ENCODE measurements at places on chromosomes 4 and X. TPM values are rescaled to one million over a fixed set of nuclear protein-coding genes. Genes with fewer than 3 reads are reported as not detected.
A peak's percentile ranks its signal among the peaks of the same experiment; 100 is the strongest.

- DNase-seq: no peak
Observed at GRCh38 chr4:86496094-86497080, 97.7 kb upstream of the PTPN13 start.

Gene RTL9
- 0.63 TPM for total RNA-seq

- peak; percentile 57 for DNase-seq
Observed at GRCh38 chrX:136204571-136204970, 46.6 kb downstream of the MAP7D3 start.

DNA sequence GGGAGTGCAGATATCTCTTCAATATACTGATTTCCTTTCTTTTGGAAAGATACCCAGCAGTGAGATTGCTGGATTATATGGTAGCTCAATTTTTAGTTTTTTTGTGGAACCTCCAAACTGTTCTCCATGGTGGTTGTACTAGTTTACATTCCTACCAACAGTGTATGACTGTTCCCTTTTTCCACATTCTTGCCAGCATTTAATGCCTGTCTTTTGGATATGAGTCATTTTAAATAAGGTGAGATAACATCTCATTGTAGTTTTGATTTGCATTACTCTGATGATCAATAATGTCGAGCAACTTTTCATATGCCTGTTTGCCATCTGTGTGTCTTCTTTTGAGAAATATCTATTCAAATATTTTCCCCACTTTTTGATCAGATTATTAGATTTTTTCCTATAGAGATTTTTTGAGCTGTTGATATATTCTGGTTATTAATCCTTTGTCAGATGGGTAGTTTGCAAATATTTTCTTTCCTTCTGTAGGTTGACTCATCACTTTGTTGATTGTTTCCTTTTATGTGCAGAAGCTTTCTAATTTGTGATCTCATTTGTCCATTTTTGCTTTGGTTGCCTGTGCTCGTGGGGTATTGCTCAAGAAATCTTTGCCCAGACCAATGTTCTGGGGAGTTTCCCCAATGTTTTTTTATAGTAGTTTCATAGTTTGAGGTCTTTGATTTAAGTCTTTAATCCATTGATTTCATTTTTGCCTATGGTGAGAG, 552.7 kb downstream of the ZNF674 start:
- no peak for DNase-seq

DNA sequence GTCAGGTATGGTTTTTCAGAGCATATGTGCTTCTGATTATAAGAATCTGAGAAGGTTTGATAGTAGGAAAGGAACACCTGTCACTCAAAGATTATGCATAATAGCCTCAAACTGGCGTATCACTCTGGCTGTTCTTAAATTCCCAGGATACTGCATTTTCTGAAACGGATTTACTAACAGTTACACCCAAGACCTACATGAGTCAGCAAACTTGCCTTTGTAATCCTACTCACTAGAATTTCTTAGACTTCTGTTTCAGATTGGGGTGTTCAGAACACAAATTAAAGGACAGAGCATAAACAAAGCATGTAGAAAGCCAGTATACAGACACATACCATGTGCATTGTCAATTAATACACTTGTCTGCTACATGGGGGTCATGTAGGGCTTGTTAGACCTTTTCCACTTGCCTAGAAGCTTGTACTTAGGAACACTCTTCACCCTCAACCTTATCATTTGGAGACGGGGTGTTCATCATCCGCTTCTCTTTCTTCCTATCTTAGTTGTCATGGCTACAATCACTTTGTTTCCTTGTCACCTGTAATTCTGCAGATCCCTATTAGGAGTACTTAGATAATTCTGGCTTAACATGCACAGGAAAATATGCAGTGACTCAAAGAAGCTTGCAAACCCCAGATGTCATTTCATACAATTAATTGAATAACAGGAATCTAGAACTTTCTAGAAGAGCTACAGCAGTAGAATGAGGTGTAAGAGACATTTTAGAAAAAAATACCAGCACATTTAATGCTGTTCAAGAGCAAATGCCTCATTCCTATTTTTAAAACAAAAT, 593.0 kb upstream of the TENM3 start:
- DNase-seq: no peak

DNA sequence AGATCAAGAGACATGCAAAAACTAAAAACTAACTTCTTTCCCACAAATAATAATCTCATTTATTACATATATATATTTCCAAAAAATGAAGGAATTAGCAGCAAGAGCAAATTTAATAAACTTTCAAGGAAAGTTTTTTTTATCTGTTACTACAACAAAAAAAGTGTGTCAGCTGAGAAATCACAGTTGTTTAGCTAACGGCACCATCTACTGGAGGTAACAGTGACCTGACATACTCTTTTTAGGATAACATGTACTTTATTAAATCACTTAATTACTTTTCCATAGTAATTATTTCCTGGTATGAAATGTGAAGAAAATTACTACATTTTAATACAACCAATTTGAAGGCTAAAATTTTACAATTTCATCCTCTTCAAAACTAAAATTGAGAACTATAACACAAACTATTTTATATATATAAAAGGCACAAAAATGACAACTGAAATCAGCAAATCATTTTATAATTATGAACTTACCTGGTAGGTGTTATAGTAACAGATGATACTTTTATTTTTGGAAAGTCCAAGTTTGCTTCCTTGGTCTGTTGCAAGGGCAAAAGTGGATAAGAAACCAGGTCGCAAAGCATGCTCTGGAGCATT, 9.1 kb downstream of the LAMTOR3 start:
- DNase-seq: no peak

DNA sequence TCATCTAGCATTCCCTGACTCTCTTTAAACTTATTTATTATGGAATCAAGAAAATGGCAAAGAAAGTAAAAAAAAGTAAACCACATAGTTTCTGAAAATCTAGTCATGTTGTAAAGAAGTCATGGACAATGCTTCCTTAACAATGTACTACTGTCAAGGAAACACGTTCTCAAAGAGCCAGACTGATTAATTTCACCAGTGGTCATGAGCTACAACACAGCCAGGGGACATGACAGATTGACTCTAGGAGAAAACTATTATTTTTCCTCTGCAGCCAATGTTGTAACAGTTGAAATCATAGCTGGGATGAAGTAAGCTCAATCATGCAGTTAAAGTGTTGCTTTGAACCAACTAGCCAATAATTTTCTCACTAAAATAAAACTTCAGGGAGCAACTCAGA, 109.2 kb downstream of the MAPK10 start:
- DNase-seq: no peak

Gene ETDB
- total RNA-seq: not detected

- DNase-seq: no peak
Observed at GRCh38 chr4:156473151-156473550, 498.4 kb downstream of the PDGFC start.

GRCh38 chrX:101369687-101370086, 16.3 kb downstream of the BTK start:
- DNase-seq: no peak

DNA sequence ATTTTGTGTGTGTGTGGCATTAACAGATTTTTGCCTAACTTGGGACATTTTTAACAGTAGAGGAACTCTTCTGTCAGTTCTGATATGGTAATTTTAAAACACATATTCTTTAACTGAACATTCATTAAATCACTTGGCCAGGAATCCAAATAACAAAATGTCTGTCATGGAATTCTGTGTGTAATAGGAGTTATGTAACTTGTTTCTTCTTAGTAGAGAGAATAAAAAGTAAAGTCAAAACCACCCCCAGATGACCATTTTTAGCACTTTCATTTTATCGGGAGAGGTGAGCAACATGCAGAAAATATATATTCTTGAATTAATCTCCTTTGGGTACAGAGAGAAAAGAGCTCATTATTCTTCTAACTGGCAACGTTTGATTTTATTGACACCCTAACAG, 1740.3 kb downstream of the STIM2 start:
- no peak for DNase-seq

DNA sequence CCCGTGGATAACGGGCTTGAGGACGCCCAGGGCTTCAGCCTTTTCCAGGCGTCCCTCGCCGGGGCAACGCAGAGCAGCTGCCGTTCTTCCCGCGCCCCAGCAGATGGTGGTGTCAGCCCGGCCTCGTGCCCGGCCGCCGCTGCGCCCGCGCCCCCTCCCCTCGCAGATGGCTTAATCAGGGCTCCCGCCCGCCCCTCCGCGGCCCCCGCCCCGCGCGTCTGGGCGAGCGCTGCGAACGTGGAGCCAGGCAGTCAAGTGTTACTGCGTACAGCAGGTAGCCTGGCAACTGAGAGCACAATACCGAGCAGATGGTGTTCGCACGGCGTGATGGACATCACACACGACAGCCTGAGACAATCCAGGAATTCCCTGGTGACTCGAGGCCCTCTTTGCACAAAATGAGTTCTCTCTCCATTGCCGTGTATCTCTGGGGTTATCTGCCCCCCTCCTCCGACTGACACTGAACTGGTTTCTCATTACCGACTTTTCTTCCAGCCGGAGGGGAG, 69.3 kb downstream of the MGST2 start:
- DNase-seq: peak; percentile 92

- no peak for DNase-seq
Observed at GRCh38 chrX:38086451-38087215, 80.3 kb downstream of the SYTL5 start.

Gene FAM241A
- total RNA-seq: 5.0 TPM

Gene GPR119
- total RNA-seq: not detected

Gene SHROOM4
- 8.3 TPM for total RNA-seq

DNA sequence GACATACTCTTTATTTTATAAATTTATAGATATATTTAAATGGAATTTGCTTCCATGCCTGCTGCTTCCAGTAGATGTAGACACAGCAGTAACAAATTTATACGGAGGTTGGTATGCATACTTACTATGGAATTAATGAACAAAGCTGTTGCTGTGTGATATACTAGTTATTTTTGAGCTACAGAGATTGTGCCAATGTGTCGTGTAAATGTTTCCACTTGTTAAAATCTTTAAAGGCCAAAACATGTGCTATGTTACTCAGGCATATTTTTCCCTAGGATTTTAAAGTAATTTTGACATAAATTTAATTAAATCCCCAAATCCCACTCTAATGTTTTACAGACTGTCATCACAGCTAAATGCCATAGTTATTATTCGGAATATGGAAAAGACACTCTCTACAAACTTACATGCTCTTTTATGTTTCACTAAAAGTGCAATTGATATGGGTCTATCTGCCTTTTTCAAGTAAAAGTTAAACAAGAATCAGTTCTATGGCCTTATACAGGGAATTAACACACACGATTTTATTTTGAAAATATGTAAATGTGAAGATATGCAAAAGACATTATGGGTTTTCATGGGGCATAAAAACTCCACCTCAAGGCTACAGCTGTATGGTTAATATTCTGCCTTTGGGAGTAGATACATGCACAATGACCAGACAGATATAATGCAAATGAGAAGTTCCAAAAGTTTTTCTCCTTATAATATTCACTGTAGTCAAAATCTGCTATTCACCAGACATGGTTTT, 256.8 kb downstream of the FSTL5 start:
- no peak for DNase-seq

- no peak for DNase-seq
Observed at GRCh38 chr4:66574145-66574978, 904.1 kb upstream of the EPHA5 start.

GRCh38 chr4:148079961-148080360, 348.1 kb downstream of the ARHGAP10 start:
- no peak for DNase-seq

DNA sequence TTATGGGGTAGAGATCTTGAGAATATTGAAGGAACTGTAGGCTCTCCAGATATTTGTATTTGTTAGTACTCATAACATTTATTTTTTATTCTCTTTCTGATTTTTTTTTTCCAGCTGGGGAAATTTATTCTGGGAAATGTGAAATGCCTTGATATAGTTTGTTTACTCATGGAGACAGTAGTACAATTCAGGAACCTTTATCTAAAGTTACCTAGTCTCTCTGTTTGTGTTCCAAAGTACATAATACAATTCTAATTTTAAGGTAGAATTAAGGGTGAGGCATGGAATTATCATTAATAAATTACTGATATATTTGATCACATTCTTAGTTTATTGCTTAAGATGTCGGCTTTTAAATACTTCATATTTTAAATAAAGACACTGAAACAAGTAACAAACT, 114.0 kb downstream of the RS1 start:
- no peak for DNase-seq

DNA sequence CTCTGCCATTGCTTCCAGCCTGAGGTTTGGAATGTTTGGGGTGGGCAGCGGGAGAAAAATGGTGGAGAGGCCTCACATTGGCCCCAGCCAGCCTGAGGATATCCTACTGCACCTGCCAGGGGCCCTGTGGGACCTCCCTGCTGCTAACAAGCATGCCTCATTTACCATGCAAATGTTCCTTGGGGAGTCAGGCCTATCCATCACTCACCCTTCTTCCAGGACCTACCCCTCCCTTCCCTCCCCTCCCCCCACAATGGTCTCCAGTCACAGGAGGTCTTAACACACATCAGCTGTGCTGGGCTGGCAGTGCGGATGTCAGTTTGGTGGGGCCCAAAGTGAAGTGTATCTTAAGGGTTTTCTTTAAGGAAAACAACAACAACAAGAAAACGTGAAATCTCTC, 139.2 kb downstream of the SHOX start:
- no peak for DNase-seq

Gene SPANXD
- total RNA-seq: not detected

Gene RENBP
- 14.7 TPM for total RNA-seq

Gene UGT2B17
- total RNA-seq: not detected

DNA sequence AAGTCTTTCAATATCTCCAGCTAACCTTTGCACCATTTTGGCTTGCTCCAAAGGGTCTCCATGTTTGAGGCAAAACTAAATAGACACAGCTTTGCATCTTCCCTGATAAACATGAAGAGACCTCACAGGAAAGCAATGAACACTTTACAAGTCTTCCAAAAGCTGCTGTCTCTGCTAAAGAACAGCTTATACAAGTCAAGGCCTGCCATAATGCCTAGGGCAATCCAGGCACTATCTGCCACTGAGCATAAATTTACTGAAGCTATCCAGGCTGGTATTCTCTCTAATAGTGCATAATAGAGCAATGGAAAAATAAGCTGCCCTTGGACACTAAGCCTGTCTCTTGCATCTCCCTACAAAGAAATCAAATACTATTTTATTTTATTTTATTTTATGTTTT, 60.1 kb upstream of the S100G start:
- no peak for DNase-seq

DNA sequence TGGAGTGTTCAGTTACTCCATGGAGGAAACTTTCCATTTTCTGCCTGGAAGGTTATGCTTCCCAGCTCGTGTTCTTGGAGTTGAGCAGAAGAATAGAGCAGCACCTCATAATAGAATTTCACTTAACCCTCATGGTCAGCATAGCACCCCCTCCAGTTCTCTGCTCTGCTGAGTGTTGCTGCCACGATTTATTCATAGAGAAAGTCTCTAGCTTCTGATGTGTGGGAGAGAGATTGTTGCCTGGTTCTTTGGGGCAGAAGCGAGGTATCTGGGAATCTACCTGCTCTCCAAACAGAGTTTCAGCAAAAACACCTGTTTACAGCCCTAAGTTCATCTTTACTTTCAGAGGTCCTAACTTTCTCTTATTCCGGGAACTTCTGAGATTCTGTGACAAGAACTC, 3.9 kb upstream of the DTHD1 start:
- no peak for DNase-seq

DNA sequence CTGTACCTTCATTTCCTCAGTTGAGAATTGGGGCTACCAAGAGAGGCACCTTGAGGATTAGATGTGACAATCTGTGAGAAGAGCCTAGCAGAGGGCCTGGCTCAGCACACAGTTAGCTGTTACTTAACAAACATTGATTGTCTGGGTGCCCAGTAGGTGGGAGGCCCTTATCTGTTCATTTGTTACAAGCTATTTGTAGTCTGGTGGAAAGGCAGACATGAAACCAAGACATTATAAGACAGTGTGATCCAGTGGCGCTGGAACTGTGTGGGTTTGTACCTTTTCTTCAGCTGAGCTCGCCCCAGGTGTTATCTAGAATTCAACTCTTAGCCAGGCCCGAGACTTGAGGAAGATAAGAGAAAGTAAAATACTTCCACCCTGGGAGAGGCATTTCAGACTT, 16.9 kb downstream of the AKAP4 start:
- no peak for DNase-seq
